ENCODE measurements at places on chromosomes 5 and 9. TPM values are rescaled to one million over a fixed set of nuclear protein-coding genes. Genes with fewer than 3 reads are reported as not detected.

The GABRA1 gene
- total RNA-seq = not detected

The PCDHGC3 gene
- 61.3 TPM for total RNA-seq

The NUDT2 gene
- 20.8 TPM for total RNA-seq

The TAF9 gene
- 7.9 TPM for total RNA-seq

The N4BP3 gene
- total RNA-seq = not detected

The LCN15 gene
- not detected for total RNA-seq

The TEX48 gene
- total RNA-seq = not detected

The TMEM174 gene
- not detected for total RNA-seq

The PRSS3 gene
- 1.1 TPM for total RNA-seq

The CDC20B gene
- total RNA-seq = not detected

The PCDHAC1 gene
- 1.2 TPM for total RNA-seq

The ERCC8 gene
- 11.0 TPM for total RNA-seq

The WNT8A gene
- total RNA-seq = not detected

The ECM2 gene
- total RNA-seq = 63.6 TPM

The IL13 gene
- total RNA-seq = 2.8 TPM

The LMX1B gene
- total RNA-seq = not detected
